ENCODE measurements at places on chromosomes 2 and 18.

DNA sequence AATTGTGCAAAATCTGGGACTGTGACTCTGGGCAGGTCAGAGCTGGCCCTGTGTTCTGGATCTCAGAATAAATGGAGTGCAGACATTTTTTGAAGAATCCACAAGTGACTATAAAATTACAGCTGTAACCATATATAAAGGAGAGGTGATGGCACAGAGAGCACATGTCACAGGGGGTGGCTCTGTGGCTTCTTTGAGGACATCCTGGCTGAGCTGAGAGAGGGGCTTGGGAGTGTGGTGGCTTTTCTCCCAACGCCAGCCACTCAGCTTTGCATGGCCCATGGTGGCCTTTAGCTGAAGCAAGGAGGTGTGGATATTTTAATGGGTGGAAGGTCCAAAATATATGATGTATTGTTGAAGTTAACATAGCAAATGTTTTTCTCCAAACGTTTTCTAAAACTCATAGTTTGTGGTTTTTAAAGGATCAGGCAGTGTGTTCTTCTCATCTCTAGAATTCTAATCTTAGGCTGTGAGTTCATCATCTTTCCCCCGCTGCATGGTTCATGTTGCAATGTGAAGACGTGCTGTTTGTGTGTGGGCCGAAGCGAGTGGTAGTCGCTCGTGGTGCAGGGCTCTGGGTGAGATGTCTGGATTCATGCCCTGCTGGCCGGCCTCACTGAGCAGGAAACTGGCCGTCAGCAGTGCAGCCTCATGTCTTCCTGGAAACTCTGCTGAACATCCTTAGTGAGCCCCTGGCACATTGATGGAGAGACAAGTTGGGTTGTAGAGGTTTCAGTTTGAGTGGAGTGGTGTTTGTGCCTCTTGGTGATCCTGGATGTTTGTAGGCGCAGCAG is 109.9 kb downstream of the ZNF236 start:
- DNase-seq = no peak

- DNase-seq = no peak
Observed at GRCh38 chr2:147860009-147860408, 15.2 kb downstream of the ACVR2A start.

DNA sequence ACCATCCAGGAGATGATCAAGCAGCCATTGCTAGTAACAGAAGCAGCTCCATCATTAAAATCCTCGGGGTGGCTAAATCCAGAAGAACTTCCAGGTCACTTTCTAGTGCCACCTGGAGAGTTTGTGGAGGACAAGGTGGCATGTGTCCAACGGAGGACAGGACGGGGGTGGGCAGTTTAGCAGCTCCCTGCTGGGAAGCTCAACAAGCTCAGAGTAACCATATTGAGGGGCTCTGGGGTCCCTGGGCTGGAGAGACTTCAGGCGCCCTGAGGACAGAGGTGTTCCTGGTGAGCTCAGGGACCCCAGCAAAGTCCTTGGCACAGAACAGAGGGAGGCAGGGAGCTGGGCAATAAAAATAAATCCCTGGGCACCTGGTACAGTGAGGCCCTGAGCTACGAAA is 140.0 kb upstream of the FHL2 start:
- no peak for DNase-seq

DNA sequence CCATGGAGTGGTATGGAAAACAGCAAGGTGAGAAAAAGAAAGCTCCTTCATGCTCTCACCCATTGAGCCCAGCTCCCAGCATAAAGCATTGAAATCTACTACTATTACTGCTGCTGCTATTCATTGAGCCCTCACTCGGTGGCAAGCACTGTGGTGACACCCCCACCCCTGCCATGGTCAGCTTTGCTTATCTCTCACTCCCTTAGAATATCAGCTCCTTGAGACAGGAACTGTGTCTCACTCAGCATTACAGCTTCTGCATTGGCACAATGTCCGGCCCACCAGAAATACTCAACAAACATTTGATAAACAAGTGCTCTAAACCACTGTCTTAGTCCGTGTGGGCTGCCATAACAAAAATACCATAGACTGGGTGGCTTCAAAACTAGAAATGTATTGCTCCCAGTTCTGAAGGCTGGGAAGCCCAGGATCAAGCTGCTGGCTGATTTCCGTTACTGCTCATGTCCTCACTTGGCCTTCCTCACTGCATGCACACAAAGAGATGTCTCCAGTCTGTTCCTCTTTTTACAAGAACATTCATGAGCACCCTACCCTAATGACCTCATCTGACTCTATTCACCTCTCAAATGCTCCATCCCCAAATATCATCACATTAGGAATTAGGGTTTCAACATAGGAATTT is 116.3 kb downstream of the ZBTB7C start:
- DNase-seq = no peak

GRCh38 chr2:26692897-26693849 is 651 bp downstream of the KCNK3 start:
- DNase-seq = no peak

- DNase-seq = no peak
Observed at GRCh38 chr2:220512419-220512818, 885.0 kb downstream of the SLC4A3 start.

DNA sequence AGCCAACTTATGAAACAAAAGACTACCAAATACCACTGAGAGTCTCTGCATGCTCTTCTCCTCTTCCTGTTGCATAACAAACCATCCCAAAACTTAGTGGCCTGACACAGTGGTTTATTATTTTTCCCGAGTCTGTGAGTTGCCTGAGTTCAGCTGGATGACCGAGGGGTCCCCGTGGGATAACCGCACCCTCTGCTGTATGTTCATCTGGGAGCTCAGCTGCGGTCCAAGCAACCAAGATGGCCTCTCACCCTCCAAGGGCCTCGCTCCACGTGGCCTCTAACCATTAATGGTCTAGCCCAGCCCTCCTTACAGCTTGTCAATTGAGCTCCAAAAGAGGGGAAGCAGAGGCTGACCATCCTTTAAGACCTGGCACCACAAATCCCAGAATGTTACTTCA is 17.1 kb downstream of the ITM2C start:
- no peak for DNase-seq

- DNase-seq = no peak
Observed at GRCh38 chr2:166373951-166374350, 1.8 kb downstream of the SCN9A start.

DNA sequence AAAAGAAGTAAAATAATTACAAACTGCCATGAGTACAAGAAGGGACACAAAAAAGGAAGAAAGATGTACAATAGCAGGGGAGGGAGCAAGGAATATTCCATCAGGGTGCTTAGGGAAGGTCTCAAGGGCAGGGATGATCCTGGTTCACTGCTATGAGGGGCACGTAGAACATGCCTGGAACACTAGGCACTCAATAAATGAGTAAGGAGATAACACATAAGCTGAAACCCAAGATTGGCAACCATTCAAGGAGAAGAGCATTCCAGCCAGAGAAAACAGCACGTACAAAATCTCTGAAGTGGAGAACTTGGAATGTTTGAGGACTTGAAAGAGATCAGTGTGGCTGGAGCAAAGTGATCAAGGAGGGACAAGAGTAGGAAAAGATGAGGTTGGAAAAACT is 103.2 kb downstream of the FAM161A start:
- DNase-seq = no peak

- no peak for DNase-seq
Observed at GRCh38 chr2:32706815-32707579, 79.1 kb downstream of the TTC27 start.

- no peak for DNase-seq
Observed at GRCh38 chr2:139925903-139926302, 1145.7 kb upstream of the NXPH2 start.

DNA sequence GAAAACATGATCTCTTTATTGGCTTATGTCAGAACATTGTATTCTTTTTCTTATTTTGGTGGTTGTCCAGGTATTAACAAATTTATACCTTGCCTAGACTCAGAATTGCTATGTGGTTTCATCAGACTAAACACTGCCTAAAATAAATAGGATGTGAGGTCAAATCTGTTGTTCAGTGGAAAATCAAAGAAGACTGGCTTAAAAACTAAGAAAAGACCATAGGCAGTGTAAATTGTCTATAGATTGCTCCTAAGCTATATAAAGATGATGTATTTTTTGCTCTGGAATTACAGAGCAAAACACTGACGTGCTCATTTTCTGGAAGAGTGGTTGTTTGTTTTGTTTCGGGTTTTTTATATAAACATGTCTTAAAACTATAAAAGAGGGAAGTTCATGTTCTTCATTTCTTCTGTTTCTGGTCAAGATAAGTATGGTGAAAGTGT is 266.0 kb downstream of the ALPK2 start:
- DNase-seq = no peak

- DNase-seq = no peak
Observed at GRCh38 chr2:188450732-188451483, 159.2 kb downstream of the GULP1 start.

DNA sequence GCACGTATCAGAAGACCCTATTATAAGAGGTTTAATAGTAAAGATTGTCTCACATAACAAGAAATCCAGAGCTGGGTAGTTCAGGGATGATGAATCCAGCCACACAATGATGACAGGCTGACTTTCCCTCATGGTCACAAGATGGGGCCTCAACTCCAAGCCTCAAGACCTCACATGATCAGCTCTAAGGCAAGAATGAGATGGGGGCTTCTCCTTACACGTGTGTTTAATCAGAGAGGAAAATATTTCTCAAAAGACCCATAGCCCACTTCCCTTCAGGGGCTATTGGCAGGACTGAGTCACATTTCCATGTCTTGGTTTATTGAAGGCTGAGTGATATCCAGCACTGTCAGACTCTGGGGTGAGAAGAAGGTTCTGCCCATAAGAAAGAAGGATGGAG is 100.2 kb upstream of the FOSL2 start:
- DNase-seq = no peak

GRCh38 chr2:112335600-112335999 is 60.2 kb downstream of the ZC3H6 start:
- no peak for DNase-seq

DNA sequence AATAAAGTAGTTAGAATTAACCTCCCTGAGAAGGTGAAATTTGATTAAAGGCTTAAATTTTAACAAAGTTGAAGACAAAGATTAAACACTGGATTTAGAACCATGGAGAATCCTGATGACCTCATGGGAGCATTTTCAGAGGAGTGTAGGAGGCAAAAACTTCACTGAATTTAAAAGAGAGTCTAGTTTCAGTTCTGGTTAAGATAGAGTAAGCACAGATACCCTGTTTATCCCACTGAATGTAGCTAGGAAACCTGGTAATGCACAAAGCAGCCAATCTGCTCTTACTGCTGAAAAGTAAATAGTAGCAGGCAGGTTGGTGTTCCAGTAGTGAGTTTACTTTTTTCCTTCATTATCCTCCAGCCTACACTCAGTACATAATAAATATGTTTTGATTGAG is 654.9 kb upstream of the SYT4 start:
- no peak for DNase-seq

DNA sequence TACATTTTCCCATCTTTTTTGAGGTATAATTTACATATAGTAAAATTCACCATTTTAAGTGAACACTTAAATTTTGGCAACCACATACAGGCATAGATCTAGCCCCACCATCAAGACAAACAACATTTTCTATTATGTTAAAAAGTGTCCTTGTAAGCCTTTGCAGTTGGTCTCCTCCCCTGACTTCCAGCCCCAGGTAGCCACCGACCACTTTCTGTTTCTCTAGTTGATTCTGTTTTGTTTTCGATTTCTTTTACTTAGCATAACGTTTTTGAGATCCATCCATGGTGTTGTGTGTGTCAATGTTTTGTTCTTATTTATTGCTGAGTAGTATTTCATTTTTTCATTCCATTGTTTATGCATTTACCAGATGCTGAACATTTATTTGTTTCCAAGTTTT is 135.5 kb upstream of the FOSL2 start:
- DNase-seq = no peak

GRCh38 chr2:71898851-71899681 is 248.6 kb downstream of the CYP26B1 start:
- no peak for DNase-seq

DNA sequence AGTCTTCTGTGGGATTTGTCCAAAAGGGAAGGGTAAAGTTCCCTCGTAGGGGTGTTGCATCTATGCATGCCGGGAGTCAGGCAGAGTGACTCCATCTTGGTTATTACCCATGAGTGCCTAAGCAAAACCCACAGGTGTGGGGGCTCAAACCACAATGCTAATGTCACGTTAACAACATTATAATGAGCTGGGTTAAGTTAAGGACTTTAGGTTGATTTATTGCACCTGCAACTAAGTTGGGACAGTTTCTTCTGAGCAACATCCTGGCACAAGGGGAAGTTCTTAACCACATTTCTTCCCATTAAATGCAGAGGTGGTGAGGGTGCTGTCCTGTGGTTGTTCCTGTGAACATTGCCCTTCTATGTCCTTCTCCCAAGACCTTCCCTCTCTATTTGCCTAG is 1596.8 kb upstream of the SLC39A10 start:
- DNase-seq = no peak

- no peak for DNase-seq
Observed at GRCh38 chr18:27527856-27528255, 342.7 kb upstream of the CHST9 start.

DNA sequence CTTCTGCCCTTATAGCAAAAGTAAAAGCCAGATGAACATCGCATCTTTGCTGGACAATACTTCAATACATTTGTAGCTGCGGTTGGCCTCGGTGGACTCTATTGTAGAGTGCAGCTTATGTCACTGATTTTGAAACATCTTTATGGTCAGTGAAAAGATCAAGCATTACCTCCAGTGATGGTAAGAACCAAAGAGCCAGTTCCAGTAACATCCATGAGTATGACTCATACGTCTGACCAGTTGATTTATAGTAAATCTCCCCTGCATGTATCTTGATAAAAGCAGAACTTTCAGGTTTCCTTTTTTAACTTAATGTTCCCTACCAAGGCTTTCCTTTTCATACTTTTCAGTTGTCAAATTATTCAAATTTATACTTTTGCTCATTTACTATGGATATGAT is 119.2 kb upstream of the HNRNPA3 start:
- DNase-seq = no peak

- no peak for DNase-seq
Observed at GRCh38 chr2:39854771-39855170, 75.7 kb upstream of the THUMPD2 start.

GRCh38 chr2:141490886-141491285 is 639.9 kb downstream of the LRP1B start:
- DNase-seq = no peak
